ENCODE measurements at places on chromosomes 16 and 17.
A peak's percentile ranks its signal among the peaks of the same experiment; 100 is the strongest.

GRCh38 chr17:6686026-6686425, 27.1 kb downstream of the SLC13A5 start:
- DNase-seq, result no peak

DNA sequence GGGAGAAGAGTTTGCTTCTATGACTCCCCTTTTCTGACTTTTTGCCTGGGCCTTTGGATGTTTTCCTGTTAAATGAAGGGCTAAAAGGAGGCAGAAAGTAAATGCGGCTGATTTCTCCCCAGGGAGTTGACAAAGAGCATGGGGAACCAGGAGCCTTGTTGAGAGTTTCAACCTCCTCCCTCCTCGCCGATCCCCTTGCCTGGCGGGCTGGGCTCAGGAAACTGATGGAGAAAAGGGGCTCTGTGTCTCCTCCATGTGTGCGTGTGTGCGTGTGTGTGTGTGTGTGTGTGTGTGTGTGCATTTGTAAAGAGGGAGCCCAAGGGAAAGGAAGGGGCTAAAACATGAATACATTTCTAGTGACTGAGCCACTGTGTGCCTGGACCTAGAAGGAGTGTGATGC, 94.5 kb downstream of the ZDHHC7 start:
- no peak for DNase-seq

DNA sequence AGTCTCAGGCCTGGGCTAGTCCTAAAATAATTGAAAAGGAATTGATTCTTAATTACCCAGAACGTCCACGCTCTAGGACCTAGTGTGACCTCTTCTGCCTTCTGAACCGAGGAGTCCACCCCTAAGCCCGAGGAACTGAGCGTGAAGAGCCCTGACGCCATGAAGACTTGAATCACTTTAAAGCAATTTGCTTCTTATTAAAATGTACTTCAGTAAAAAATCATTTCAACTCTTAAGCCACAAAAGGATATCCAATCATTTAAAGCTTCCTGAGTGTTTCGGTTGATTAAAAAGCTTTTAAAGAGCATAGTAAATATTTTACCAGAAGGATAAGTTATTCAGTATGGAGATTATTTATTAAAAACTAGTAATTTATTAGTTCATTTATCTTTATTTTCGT, 11.6 kb downstream of the HSBP1 start:
- no peak for DNase-seq

- DNase-seq, result no peak
These were observed 488 bp downstream of the TMEM100 start for GRCh38 chr17:55722016-55722736.

- DNase-seq, result no peak
These were observed 27.8 kb downstream of the COPRS start for GRCh38 chr17:31830971-31831858.

DNA sequence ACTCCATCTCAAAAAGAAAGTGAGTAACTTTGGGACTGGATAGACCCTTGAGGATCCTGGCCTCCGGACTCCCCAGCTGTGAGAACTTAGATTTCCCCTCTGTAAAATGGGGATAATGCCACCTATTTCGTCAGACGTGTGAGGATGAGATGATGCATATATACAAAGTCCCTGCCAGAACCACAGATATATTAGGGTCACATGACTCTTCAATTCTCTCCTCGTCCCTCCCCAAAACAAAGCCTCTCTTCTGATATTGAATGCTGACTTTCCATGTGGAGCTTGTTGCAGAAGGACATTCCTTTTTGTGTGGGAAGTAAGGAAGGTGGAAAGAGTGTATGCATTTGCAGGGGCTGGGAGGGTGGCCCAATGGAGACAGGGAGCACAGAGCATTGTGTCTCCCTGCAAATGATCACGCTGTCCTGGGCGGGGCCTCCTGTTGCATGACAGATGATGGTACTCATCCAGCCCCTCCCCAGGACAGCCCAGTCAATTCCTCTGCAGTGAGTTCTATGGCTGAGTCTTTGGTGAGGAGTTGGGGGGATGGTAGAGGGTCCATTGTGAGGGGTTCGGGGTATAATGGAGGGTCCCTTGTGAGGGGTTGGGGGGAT, 35.1 kb upstream of the MGAT5B start:
- DNase-seq, result no peak

GRCh38 chr16:65621640-65622039, 499.8 kb upstream of the CDH11 start:
- no peak for DNase-seq

DNA sequence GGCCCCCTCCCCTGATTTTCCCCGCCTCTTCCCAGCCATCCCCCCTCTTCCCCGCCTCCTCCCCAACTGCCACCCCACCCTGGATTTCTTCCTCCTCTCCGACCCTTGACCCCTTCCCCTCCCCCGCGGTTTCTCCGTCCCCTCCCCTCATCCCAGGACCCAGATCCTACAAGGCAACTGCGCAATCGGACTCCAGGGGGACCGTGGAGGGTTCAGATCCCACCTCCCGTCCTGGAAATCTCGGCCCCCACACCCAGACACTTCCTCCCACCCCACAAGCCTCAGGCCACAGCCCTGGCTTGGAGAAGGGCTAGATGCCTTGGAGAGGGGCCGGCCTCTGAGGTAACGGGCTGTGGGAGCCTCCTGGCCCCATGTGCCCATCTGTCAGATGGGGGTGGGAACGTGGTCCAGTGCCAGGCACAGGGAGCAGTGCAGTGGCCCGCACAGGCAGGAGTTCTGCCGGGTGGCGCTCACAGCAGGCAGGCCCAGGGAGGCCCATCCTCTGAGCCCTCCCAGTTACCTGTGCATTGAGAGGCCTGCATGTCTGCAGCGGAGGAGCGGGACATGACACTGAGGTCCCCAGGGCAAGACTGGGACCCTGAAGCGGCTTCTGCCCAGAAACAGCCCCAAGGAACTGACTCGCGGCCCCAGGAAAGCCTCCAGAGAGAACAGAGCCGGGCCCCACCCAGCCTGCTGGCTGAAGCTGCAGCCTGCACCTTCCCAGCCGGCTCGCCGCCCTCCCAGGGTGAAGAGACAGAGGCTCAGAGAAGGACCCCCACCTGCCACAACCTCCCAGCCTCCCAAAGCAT, 16.7 kb downstream of the ZNF423 start:
- DNase-seq, result no peak

GRCh38 chr17:82384730-82385481, 13.3 kb downstream of the UTS2R start:
- no peak for DNase-seq

- DNase-seq, result no peak
These were observed 42.7 kb downstream of the ATF7IP2 start for GRCh38 chr16:10428433-10429168.

GRCh38 chr17:78976907-78977680, 2.6 kb downstream of the LGALS3BP start:
- no peak for DNase-seq

DNA sequence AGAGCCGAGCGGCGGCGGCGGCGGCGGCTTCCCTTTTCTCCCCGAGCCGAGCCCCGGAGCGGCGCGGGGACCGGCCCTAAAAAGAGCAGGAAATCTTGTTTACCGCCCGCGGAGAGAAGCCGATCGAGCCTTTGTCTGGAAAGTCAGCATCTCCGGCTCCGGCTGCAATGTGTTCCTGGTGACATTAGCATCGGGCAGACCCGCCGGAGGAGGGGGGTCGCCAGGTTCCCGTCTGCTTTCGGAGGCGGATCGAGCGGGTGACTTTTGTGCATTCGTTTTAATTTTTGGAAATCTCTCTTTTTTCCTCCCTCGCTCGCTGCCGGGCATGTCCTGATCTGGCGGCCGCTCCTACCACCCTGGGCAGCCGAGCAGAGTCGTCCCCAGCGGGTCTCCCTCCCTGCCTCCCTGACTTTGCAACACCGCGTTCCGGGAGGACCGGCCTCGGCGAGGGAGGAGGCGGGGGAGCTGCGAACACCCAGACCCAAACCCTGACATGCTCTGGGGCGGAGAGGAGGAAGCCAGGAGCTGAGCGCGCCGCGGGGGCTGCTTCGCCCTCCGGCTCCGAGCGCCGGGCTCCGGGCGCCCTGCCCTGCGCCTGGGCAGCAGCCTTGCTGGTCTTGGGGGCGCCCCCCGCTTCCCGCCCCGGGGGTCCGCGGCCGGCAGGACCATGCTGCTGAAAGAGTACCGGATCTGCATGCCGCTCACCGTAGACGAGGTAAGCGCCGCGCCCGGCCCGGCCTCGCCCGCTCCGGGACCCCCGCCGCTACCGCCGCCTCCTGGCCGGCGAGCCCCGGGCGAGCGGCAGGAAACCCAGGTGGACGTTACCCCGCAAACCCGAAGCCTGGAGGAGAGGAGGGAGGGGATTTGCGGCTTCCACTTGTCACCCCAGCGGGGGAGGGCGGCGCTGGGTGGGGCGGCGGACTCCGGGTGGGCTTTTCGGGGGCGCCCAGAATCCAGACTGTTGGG, 690 bp downstream of the PITPNC1 start:
- peak; percentile 60 for DNase-seq

DNA sequence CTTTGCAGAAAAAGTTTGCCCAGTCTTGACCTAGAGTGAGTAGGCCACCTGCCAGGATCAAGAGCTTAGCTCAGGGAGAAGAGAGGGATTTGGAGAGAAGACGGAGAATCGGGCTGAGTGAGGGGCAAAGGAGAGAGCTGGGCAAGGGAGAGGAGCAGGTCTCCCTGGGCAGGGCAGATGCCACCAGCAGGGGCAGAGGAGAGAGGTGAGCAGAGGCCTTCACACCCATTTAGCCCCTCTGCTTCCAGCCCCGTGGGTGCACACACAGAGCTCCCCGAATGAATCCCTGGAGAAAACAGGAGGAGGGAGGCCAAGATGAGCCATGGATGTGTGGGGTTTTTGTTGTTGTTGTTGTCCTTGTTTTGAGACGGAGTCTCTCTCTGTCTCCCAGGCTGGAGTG, 29.2 kb downstream of the TBX4 start:
- DNase-seq, result no peak

DNA sequence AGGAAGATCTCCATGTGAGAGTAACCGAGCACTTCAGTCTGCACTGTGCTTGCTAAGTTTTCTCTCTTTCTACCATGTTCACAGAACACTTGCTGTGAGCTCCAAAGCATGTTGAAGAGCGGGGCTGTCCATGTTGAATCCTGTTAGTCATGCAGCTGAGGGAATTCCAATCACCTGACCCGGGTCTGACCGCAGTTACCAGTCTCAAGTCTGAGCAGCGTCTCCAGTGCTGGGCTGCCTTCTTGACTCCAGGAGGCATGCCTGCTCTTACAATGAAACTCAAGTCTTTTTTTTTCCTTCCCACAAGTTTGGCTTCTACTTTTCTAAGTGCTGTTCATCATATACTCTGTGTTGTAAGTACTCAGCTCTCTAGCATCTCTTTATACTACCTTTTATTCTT, 44.3 kb downstream of the HOXB1 start:
- DNase-seq, result no peak

DNA sequence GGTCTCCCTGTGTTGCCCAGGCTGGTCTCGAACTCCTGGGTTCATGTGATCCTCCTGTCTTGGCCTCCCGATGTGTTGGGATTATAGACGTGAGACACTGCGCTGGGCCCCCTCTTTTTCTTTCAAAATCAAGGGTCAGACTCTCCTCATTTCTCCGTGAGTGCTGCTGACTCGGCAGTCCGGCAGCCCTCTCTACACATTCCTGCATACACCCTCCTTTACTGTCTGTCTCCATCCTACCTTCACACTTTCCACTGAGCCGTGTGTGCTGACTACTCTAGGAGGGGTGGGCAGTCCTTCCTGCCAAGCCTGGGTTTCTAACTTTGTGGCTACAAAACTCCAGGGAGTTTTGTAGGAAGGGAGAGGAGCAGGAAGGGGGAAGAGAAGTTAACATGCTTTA, 195.2 kb downstream of the PARN start:
- no peak for DNase-seq

- DNase-seq, result no peak
These were observed 25.0 kb downstream of the GABARAPL2 start for GRCh38 chr16:75590920-75591843.

- DNase-seq, result no peak
These were observed 22.6 kb upstream of the WDR45B start for GRCh38 chr17:82670661-82671450.

DNA sequence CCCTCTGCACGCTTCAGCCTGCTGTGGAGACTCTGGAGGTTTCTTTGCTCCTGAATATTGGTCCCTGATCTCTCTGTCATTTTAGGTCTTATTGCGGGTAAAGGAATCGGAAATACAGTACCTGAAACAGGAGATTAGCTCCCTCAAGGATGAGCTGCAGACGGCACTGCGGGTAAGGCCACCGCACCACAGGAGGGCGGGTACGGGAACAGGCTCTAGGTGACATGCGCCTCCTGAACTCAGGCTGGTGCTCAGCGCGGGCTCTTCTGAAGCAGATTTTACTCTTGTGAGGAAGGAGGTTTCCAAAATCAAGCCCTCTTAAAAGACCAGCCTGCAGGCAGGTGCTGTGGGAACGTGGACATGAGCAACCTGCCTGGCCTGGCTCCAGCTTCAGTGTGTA, 29.8 kb downstream of the PLD6 start:
- DNase-seq, result no peak

DNA sequence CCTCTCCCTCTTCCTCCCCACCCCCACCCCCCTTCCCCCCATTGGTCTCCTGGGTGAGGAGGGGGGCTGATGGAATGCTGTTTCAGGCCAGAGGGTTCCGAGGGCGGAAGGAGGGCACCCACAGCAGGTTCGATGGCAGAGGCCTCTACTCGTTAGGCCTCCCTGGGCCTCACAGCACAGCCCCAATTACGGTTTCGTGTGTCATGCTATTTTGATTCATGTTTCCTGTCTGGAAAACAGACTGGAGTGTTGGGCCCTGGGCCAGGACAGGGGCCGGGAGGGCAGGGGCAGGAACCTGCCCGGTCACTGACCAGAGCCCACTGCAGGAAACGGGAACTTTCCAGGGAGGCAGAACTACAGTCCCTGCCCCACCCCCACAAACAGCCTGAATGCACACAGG, 138.2 kb downstream of the C16orf95 start:
- DNase-seq, result no peak

GRCh38 chr17:40671282-40671681, 6.3 kb upstream of the KRT222 start:
- DNase-seq, result no peak

DNA sequence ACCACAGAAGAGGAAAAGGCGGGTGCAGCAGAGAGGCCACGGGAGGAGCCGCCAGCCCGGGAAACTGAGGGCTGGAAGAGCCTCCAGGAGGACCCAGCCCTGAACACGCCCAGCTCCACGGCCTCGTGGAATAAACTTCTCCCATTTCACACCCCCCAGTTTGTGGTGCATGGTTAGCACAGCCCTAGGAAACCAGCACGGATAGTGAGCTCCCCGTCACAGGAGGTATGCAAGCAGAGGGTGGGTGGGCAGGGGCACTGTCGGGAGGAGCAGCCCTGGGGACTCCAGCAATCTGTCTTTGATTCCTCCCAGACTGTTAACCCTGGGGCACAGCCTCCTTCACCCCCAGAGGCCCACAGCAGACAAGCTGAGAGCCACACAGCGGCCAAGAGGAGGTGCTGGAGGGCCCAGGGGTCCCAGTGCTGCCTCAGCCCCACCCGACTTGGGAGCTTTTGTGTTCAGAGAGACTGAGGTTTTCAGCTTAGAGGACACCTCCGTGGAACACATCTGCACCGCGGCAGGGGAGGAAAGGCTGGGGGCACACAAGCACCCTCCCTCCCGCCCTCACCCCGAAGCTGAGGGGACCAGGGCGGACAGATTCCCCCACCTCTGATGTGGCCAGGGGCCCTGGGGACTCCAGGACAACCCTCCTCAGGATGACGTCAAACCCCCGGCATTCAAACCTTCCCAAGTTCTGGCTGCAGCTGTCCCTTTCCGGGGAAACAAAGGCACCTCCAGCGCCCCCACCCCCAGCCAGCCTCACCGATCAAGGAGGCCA, 1.7 kb upstream of the IL17C start:
- no peak for DNase-seq

GRCh38 chr17:31099016-31099415, 4.2 kb downstream of the NF1 start:
- DNase-seq, result no peak

All from inflammatory macrophage treated with lipopolysaccharide for 4 hours (primary cell).